Activated T-helper 1 cell treated with anti-CD3 and anti-CD28 coated beads, Interleukin-12 subunit alpha, Interleukin-12 subunit beta, Interleukin-2, Interleukin-4 antibody, amounts not matched to agents 30 ng/mL and 10 ng/mL and 1 ng/mL, durations not matched to agents 14 hours and 24 hours and 36 hours (primary cell): ENCODE measurements at places on chromosomes 3 and 15. TPM values are rescaled to one million over a fixed set of nuclear protein-coding genes. Genes with fewer than 3 reads are reported as not detected.

Gene PCSK6
- 3.0 and 3.7 TPM in 2 replicates for total RNA-seq

Gene MB21D2
- 17.0 and 18.0 TPM in 2 replicates for total RNA-seq

Gene CHRD
- total RNA-seq: not detected in 2 replicates

Gene DOCK3
- 1.5 and 1.6 TPM in 2 replicates for total RNA-seq

Gene TNFAIP8L3
- 0.20 and 0.49 TPM in 2 replicates for total RNA-seq

Gene GOLGA8T
- total RNA-seq: 0.22 TPM in 1 of 2 replicates, not detected in the other

Gene DAZL
- 0.10 TPM in 2 replicates for total RNA-seq

Gene PLSCR2
- not detected in 2 replicates for total RNA-seq

Gene CISH
- 334 and 341 TPM in 2 replicates for total RNA-seq

Gene FBN1
- total RNA-seq: 0.47 and 0.61 TPM in 2 replicates

Gene ISLR
- total RNA-seq: not detected in 2 replicates

Gene TMC3
- total RNA-seq: not detected in 2 replicates

Gene CLDN18
- total RNA-seq: not detected in 2 replicates

Gene EPHB3
- total RNA-seq: 0.31 TPM in 1 of 2 replicates, not detected in the other

Gene IL17RB
- total RNA-seq: 0.91 and 1.2 TPM in 2 replicates

Gene TEX9
- total RNA-seq: 0.67 and 0.78 TPM in 2 replicates

Gene SAMMSON
- total RNA-seq: not detected in 2 replicates

Gene SCN11A
- 0.05 TPM in 1 of 2 replicates, not detected in the other for total RNA-seq

Gene SPESP1
- 1.2 and 2.4 TPM in 2 replicates for total RNA-seq

Gene MME
- total RNA-seq: not detected in 2 replicates

Gene GOLGA8J
- total RNA-seq: 0.23 TPM in 1 of 2 replicates, not detected in the other

Gene ATP13A5
- not detected in 2 replicates for total RNA-seq

Gene PPCDC
- 25.0 and 27.1 TPM in 2 replicates for total RNA-seq

Gene SLMAP
- 60.3 and 64.0 TPM in 2 replicates for total RNA-seq

Gene PLA2G4E
- not detected in 2 replicates for total RNA-seq

Gene MCTP2
- 93.2 and 96.0 TPM in 2 replicates for total RNA-seq

Gene NMD3
- 74.5 and 79.6 TPM in 2 replicates for total RNA-seq
